ENCODE measurements at places on chromosomes 3 and 15.

DNA sequence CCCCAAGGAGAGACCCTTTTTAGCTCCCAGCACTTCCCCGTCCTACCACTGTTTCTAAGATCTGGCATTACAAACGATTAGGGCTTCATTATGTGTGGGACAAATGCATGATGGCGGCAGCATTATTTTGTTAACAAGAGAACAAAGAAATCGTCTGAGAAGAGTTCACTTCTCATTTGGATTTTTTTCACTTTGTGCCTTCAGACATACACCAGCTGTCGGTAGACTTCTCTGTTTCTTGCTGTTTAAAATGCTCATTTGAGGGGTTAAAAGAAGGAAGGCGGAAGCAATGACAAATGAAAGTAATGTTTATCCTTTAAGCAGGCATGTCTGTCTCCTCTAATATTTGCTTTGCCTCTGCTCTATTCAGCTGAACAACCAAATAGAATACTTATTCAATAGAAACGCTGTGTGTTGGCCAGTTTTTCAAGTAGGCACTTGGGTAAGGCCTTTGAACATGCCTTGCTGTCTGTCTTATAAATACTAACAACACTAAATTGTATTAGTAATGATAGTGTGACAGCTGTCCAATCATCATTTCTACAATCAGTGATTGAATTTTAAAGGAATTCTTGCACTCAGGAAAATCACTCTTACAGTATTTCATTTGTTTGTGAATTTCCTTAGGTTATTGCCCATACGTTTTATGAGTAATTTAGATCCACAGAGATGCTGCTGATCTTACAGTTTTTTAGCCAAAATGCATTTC lies 382.4 kb downstream of the IL5RA start:
- H3K4me3 ChIP-seq, result no peak overlapping the region
- H3K27me3 ChIP-seq, result peaks cover 31% of the 10 kb centered on the region
- no peaks in the 10 kb centered on the region for H3K4me1 ChIP-seq
- no peak overlapping the region for H3K27ac ChIP-seq

DNA sequence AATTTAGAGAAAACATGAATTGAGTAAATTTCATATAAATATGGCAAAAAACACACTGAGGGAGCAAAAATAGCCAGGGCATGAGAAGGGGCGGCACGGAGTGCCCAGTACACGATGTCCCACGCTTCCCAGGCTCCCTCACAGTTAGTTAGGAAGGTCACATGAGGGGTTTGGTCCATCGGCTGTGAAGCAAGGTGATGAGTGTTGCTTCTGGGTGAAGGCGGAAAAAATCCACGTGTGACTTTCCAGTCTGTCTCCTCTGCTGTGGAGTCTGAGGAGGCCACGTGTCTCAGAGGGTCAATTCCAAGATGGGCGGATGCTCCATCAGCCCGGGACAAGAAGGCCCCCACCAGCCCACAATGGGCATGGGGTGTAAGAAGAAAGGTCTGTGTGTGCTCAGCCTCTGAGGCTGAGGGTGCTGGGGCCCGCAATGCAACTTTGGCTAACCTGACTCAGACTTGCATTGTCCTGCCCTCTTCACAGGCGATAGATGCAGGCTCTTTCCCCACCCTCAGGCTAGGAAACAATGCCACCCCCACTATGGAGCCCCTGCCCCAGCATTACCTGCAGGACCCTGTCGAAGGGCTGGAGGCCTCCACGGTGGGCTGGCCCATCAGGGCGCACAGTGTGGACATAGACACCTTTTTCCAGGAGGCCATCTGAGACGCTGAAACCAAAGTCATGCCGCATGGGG lies 45.7 kb downstream of the GRIP2 start:
- peaks cover 7% of the 10 kb centered on the region for H3K4me1 ChIP-seq
- no peak for DNase-seq
- H3K27me3 ChIP-seq, result peaks cover 8% of the 10 kb centered on the region

GRCh38 chr3:193599393-193599792 lies 6.4 kb downstream of the OPA1 start:
- H3K27me3 ChIP-seq, result no peaks in the 10 kb centered on the region
- H3K36me3 ChIP-seq, result peaks cover 6% of the 10 kb centered on the region
- H3K4me3 ChIP-seq, result no peak overlapping the region
- peaks cover 39% of the 10 kb centered on the region for H3K4me1 ChIP-seq
- peak overlapping the region; percentile 82 for H3K27ac ChIP-seq
- DNase-seq, result no peak

- no peak within 1 kb of the TSS for H3K27ac ChIP-seq
- H3K36me3 ChIP-seq, result peaks cover 4% of the 10 kb centered on the region
- DNase-seq, result no peak
- H3K27me3 ChIP-seq, result peaks cover 79% of the 10 kb centered on the region
Measured at GRCh38 chr15:100879464-100880138, at the start of gene ALDH1A3. Gene ALDH1A3 (plus strand): TSS chr15:100879831. CDS start chr15:100879908, 77 bp downstream.

GRCh38 chr3:33956776-33957175 lies 158.3 kb downstream of the PDCD6IP start:
- no peak overlapping the region for H3K4me3 ChIP-seq
- no peak overlapping the region for H3K27ac ChIP-seq
- no peaks in the 10 kb centered on the region for H3K4me1 ChIP-seq

GRCh38 chr3:171755015-171755589 lies 55.2 kb downstream of the PLD1 start:
- peaks cover 1% of the 10 kb centered on the region for H3K36me3 ChIP-seq
- no peak for DNase-seq
- no peak overlapping the region for H3K27ac ChIP-seq
- no peak overlapping the region for H3K4me3 ChIP-seq
- H3K4me1 ChIP-seq, result peaks cover 5% of the 10 kb centered on the region
- peaks cover 2% of the 10 kb centered on the region for H3K27me3 ChIP-seq

GRCh38 chr15:69538379-69538778 lies 85.8 kb downstream of the RPLP1 start:
- no peaks in the 10 kb centered on the region for H3K36me3 ChIP-seq
- H3K4me3 ChIP-seq, result no peak overlapping the region
- H3K27ac ChIP-seq, result no peak overlapping the region
- DNase-seq, result no peak

DNA sequence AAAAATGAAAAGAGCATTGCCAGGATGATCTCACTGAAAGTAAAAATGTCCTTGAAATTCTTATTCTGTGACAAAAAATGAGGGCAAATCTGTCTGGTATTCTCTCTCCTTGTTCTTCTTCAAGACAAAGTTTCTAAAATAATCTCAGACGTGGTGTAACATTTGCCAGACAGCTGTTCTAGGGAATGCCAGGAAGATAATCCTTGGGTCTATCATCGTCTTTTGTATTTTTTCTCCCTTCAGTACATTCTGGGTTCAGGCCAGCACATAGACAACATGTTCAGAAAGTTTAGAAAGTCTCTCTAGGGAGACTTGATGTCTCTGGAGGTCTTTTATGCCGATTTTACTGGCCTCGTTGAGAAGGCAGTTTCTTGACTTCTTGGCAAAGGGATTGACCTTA lies 121.2 kb upstream of the HES1 start:
- H3K27me3 ChIP-seq, result peaks cover 13% of the 10 kb centered on the region
- H3K4me3 ChIP-seq, result no peak overlapping the region
- no peak overlapping the region for H3K27ac ChIP-seq
- peaks cover 2% of the 10 kb centered on the region for H3K4me1 ChIP-seq
- no peak for DNase-seq

DNA sequence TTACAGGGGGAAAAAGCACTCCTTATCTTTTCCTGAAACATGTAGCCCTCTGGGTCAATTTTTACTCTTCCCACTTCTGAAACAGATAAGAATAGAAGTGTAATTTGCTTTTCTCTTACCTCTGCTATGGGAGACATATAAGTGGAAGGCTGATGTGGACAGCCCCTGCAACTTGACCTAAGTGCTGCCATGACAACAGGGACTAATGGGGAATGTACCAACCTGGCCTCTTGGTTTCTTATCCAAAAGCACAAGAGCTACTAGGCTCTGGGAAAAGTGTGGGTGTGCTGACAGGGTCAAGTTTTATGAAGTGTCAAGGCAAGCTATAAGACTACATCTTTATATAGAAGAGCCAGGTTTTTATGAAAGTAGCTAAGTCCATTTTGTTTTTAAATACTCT lies 1246.5 kb downstream of the OTOL1 start:
- DNase-seq, result no peak
- H3K27ac ChIP-seq, result no peak overlapping the region
- no peak overlapping the region for H3K4me3 ChIP-seq
- no peaks in the 10 kb centered on the region for H3K36me3 ChIP-seq

DNA sequence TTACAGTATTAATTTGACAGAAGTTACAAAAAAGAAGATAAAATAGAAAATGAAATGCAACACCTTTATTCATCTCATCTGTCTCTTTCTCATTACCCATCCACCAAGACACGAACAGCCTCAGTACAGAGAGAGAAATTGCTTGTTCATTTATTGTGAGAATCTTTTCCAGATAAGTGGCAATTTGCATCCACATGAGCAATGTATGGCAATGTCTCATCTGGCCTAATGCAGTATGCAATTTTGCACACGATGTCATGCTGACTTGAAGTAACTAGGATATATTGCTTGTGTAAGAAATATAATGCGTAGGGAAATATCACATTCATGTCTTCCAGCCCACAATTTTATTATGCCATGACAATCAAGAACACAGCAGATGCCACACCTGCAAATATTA lies 866.9 kb downstream of the ROBO1 start:
- no peaks in the 10 kb centered on the region for H3K4me1 ChIP-seq
- H3K27ac ChIP-seq, result no peak overlapping the region
- no peaks in the 10 kb centered on the region for H3K27me3 ChIP-seq
- DNase-seq, result no peak
- no peaks in the 10 kb centered on the region for H3K36me3 ChIP-seq

DNA sequence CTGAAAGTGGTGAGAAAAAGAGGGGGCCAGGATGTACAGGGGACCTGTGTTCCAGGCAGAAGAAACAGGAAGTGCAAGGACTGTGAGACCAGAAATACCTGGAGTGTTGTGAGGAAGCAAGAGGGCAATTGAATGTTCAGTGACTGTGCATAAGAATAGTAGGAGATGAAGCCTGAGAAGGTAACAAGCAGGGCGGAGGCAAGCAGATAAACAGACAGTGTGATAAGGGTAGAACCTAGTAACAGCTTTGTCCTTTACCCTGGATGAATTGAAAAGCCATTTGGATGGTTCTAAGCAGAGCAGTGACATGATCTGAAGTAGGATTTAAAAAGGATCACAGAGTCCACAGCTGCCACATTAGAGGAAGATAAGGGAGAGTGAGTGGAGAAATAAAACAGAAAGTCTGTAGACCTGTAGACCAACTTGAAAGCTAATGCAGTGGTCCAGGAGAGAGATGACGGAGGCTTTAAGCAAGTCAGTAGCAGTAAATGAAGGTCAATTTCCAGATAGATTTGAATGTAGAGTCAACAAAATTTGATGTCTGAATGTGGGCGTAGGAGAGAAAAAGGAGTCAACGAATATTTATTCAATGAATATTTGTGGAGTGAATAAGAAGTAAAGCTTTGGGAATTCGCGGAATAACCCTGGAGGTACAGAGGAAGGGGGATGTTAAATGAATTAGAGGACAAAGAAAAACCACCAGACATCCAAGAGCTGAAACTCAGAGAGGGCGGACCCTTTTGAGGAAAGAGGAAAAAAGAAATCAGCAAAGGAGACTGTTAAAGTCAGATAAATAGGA lies 4.2 kb upstream of the PLOD2 start:
- no peak overlapping the region for H3K4me3 ChIP-seq
- DNase-seq, result no peak
- peaks cover 41% of the 10 kb centered on the region for H3K27me3 ChIP-seq
- peaks cover 3% of the 10 kb centered on the region for H3K36me3 ChIP-seq
- H3K27ac ChIP-seq, result no peak overlapping the region

DNA sequence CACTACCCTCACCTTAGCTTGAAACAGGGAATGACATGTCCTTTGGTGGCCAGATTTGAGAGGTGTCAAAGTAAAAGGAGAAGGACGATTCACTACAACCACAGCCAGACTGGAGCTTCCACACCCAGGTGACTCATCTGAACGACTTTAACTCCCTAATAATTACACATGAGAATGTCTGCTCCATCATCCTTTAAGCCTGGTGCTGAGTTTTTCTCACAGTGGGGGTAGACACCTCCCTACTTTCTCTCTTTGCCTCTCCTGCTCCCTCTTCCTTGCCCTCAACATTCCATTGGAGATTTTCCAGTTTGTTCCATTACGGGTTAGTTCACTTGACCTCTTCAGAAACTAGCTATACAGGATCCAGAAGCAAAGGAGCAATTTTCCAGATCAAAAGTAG lies 154.3 kb upstream of the BHLHE40 start:
- H3K4me3 ChIP-seq, result peak overlapping the region; percentile 93
- peaks cover 9% of the 10 kb centered on the region for H3K36me3 ChIP-seq
- DNase-seq, result no peak
- peaks cover 85% of the 10 kb centered on the region for H3K4me1 ChIP-seq
- no peaks in the 10 kb centered on the region for H3K27me3 ChIP-seq
- peak overlapping the region; percentile 97 for H3K27ac ChIP-seq

GRCh38 chr15:75544359-75544758 lies 34.8 kb downstream of the PTPN9 start:
- H3K4me1 ChIP-seq, result peaks cover 30% of the 10 kb centered on the region
- peak overlapping the region; percentile 88 for H3K27ac ChIP-seq
- H3K36me3 ChIP-seq, result peaks cover 2% of the 10 kb centered on the region
- H3K4me3 ChIP-seq, result no peak overlapping the region
- DNase-seq, result no peak

GRCh38 chr15:48522123-48522522 lies 123.4 kb downstream of the FBN1 start:
- no peaks in the 10 kb centered on the region for H3K4me1 ChIP-seq
- no peak overlapping the region for H3K4me3 ChIP-seq
- no peak for DNase-seq
- H3K27ac ChIP-seq, result no peak overlapping the region

GRCh38 chr3:116863270-116863770 lies 153.7 kb downstream of the TUSC7 start:
- no peak overlapping the region for H3K27ac ChIP-seq
- H3K36me3 ChIP-seq, result no peaks in the 10 kb centered on the region
- no peak overlapping the region for H3K4me3 ChIP-seq
- no peaks in the 10 kb centered on the region for H3K4me1 ChIP-seq
- H3K27me3 ChIP-seq, result no peaks in the 10 kb centered on the region
- no peak for DNase-seq

GRCh38 chr3:120450600-120451271 lies at the start of gene FSTL1:
Gene FSTL1 (minus strand): TSS chr3:120450992. CDS start chr3:120450746, 246 bp downstream.
- H3K36me3 ChIP-seq, result peaks cover 13% of the 10 kb centered on the region
- H3K27me3 ChIP-seq, result peaks cover 63% of the 10 kb centered on the region
- H3K27ac ChIP-seq, result no peak within 1 kb of the TSS
- peak within 1 kb of the TSS; percentile 86 for H3K4me3 ChIP-seq

DNA sequence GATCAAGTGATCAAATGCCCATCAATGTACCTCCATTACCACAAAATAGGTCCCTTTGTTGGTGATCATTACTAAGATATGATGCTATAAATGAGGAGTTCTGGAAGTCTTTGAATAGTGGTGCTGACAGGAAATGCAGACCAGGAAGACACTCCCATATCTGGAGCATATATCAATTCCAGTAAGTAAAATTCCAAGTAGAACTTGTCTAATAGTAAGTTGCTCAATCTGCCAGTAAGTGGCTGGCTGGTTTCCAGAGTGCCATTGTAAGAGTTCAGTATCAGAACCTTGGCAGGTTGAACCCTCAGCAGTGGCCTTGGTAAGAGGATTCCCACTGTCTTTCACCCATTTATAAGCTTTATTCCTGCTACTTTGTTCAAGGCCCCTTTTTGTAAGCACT lies 379.9 kb upstream of the RBMS3 start:
- H3K27ac ChIP-seq, result no peak overlapping the region
- DNase-seq, result no peak
- H3K4me1 ChIP-seq, result no peaks in the 10 kb centered on the region
- H3K36me3 ChIP-seq, result no peaks in the 10 kb centered on the region
- H3K27me3 ChIP-seq, result no peaks in the 10 kb centered on the region
- H3K4me3 ChIP-seq, result no peak overlapping the region

- H3K36me3 ChIP-seq, result no peaks in the 10 kb centered on the region
- no peak overlapping the region for H3K27ac ChIP-seq
- H3K27me3 ChIP-seq, result no peaks in the 10 kb centered on the region
- no peak overlapping the region for H3K4me3 ChIP-seq
- no peaks in the 10 kb centered on the region for H3K4me1 ChIP-seq
- DNase-seq, result no peak
Measured at GRCh38 chr15:36263666-36264065, 315.8 kb upstream of the CDIN1 start.
